ENCODE measurements at places on chromosomes 5 and 9. TPM values are rescaled to one million over a fixed set of nuclear protein-coding genes. Genes with fewer than 3 reads are reported as not detected.

DNA sequence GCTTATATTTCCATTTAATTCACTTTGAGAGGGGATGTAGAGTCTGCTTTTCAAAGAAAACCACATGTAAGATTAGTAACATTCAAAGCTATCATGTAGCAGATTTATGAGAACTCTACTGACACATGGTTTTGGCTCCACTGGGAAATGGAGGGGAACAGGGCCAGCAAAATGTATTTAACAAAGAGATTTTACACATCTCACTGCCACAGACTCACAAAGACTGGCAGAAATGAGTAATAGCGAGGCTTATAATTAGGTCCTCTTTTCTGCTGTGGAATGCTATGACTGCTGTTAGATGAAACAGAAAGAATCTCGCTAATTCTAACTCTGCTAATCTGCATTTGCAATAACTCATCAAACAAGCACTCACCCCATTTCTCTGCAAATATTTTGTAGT is 4.5 kb downstream of the DAP start:
- DNase-seq = peak; percentile 34

GRCh38 chr9:9905736-9906135 is 707.1 kb downstream of the PTPRD start:
- DNase-seq = no peak

DNA sequence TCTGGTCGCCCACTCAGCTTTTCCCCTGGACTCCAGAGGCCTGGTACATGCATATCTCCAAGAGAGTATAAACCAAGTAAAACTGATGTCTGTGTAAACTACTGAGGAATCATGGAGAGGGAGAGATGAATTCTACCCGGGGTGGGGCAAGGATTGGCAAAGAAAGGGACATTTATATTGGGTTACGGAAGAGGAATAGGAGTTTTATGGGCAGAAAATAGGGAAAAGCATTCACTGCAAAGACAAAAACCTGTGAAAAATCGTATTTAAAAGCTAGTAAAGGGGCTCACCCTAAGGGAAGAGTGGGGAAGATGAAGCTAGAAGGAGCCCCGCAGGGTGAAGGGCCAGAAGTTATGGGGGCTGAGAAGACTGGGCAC is 248.0 kb upstream of the KLF4 start:
- no peak for DNase-seq

DNA sequence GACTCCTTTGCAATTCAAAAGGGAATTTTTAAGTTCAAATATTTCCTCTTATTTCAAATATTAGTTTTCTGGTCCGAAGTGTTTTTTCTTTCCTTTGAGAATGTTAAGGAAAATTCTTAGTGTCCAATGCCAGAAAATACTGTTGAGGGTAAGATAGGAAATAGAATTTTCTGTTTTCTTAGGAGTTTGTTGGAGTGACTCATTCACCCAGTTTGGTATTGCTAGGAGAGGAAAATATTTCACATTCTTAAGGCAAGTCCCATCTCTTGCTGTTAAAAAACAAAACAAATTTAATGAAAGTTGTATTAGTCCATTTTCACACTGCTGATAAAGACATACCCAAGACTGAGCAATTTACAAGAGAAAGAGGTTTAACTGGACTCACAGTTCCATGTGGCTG is 349.2 kb upstream of the ADAMTSL1 start:
- DNase-seq = no peak

GRCh38 chr5:122844910-122845228 is 544 bp upstream of the SNX24 start:
- DNase-seq = no peak

DNA sequence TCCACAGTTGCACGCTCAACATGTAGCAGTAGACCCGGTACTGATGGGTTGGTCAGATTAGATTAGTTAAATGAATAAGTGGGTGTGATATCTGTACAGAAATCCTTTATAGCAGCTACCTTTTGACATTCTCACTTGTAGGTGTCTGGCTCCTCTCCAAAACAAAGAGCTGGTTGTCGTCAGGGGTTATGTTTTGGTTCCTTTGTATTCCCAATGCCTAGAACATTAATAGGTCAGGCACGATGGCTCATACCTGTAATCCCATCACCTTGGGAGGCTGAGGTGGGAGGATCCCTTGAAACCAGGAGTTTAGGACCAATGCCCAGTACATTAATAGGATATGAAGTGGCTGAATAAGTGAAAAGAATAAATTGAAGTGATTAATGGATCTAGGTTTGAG is 182.1 kb downstream of the SNCAIP start:
- no peak for DNase-seq

DNA sequence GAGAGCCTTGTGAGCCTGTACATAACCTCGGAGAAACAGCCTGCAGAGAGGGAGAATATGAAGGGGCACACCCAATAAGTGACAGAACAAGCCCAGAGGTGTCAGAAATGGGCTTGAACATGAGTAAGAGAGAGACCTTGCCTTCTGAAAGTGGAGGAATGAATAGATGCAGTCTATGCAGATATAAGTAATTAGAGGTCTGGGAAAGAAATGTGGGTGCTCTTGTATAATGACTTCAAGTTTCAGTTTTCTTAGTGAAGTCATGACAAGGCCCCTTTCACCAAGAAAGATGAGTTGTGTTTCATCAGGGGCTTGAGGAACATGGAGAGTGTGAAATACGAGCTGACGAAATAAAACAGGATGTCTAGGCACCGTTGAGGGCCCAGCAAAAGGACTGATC is 15.1 kb downstream of the GRAMD2B start:
- DNase-seq = no peak

DNA sequence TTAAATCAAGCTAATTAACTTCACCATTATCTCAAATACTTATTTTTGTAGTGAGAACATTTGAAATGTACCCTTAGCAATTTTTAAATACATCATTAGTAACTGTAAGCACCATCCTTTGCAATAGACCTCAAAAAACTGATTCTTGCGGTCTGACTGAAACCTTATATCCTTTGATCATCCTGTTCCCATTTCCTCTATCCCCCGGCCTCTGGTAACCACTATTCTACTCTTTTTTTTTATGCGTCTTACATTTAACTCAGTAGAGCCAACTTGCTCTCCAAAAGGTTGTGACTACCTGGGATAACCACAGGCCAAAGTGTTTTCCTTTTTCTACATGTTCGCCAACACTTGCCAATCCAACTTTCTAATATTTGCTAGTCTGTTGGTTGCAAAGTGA is 106.1 kb downstream of the IRX1 start:
- no peak for DNase-seq

- no peak for DNase-seq
These were observed 19.5 kb downstream of the RXRA start for GRCh38 chr9:134345737-134346136.

DNA sequence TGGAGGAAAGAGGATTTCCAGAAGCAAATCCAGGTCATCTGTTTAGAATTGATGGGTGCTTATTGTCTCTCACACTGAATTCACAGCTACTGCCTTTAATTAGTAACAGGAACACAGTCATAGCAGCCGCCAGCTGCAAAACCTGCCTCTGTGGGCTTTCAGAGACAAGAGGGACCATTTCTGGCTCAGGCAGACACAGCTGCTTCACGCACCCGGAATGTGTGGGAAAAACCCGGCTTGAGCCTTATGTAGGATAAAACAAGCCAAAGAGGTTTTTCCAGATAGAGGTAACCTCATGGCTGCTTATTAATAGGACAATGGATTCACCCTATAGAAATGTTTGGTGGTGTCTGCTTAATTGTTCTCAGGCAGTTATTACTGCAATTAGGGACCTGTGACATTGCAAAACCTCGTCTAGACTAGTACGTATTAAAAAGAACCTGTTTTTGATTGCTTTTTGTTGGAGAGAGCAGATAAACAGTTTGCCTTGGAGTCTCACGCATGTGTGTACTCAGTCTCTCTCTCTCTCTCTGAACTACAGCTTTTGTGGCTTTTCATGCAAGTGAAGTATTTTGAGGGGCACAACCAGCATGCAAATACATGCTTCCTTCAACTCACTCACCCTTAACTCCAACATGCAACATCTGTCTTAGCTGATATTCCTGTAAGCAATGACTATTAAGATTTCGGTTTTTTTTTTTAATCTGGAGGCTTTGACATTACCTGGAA is 302.7 kb downstream of the PLK2 start:
- DNase-seq = peak; percentile 54

DNA sequence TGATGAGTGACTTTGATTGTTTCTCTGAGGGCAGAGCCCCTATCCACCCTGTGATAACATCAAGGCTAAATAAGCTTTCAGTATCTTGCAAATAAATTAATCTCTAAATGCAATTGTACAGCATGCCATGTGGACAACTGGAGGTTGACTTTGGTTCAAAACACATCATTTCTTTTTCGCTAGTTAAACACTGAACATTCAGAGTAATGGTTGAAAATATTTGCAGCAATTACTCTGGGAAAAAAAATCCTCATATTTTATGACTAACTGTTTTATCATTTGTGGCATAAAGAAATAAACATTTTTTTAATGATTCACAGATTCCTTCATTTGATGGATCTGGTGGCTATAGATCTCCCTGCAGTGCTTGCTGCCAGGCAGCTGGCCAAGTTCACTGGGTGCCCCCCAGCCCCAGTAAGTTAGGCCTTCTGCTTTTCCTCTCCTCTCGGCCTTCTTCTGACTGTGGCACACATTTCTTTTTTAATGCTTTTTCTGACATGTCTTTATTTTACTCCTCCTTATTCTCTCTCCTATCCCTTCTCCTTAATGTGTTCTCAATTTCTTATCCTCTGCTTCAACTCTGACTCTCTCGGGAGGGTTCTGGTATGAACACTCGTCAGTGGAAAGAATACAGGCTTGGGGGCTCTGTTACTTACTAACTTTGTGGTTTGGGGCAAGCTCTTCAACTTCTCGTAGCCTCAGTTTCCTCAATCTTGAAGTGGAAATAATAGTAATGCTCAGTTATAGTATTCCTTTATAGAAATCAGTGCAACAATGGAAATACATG is 69.6 kb downstream of the ADAMTSL1 start:
- DNase-seq = no peak

DNA sequence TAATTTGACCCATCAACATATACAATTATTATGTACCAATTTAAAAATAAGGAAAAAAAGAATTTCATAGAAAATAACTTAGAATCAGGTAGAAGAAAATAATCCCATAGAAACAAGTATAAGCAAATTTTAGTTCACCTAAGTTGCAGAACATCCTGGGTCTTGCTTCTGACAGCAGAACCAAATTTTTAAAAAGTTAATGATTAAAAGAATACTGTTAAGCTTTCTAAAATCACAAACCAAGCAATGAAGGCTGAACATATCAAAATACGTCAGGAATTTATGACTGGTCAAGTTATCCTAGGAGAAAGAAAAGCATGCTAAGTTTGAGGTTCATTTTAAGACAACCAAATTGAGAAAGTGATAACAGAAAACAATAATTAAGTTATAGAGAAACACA is 650.9 kb downstream of the PTPRD start:
- DNase-seq = no peak

DNA sequence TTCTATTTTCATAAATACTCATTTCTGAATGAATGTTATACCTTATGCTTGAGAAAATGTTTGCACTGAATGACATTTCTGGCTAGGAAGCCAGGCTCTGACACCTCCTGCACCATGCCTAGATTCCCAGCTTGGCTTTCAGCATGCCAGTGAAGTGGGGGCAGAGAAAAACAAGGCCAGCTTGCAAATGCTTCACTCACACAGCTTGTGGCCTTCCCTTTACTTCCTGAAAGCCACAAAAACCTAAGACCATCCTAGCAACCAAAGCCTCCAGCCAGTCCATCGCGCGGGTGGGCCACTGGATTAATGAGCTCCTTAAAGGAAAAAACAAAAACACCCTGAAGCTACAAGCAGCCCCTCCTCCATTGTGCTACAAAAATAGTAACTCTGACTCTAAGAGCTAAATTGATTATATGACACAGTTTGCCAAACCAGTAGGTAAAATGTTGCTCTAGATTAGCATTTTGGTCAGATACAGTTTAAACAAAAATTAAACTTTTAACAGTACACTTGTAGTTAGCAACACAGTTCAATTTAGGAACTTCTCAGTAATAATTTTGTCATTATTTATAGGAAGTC is 159.9 kb downstream of the TSSK1B start:
- DNase-seq = no peak

DNA sequence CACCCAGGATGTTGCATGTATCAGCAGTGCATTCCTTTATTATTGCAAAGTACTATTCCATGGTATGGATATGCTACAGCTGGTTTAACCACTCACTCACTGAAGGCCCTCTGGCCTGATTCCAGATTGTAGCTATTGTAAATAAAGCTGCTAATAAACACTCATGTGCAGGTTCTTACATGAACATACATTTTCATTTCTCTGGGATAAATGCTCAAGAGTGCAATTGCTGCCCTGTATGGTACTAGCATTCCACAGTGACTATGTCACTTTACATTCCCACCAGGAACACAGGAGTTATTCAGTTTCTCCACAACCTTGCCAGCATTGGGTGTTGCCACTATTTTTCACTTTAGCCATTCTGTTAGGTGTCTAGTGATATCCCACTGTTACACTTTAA is 267.6 kb downstream of the SPOCK1 start:
- no peak for DNase-seq

DNA sequence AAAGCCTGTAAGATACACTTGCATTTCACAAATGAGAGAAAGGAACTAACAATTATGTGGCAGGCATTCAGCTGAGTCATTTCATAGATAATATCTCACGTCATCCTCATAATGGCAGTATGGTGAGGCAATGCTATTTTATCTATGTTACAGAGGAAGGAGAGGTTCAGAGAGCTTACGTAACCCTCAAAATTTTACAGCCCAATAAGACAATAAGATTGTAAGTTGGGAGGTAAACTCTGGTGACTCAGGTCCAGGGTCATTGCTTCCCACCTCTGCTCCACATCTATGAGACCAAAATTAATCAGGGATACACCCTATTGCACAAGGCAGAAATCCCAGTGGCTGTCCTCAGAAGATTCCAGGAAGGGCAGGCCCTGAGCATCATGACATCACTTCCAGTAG is 309.7 kb downstream of the NSG2 start:
- no peak for DNase-seq

DNA sequence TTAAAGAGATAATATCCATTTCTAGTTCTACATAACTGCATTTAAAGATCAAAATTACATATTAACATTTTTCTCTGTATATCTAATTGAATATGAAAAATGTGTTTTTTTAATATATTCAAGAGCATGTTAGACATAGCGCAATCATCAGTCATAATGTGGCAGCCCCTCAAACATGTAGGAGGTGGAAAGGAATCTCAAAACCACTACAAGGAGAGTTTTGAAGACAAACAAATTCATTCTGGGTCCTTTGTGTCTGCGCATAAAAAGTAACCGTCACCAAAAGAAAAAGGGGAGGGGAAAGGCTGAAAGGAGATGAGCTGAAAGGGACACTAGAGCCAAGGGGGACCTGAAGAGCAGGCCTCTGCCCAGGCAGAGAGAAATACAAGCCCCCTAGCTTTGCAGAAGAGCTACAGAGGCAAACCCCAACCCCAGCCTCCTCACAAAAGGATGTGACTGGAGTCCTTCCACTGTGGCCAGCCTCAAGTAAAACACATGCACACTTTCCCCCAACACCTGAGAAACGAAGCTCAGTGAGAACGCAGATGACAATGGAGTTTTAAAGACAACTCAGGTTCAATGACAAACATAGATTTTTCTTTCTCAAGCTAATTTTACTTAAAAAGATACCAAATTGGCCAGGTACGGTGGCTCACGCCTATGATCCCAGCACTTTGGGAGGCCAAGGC is 62.0 kb downstream of the MAPKAP1 start:
- DNase-seq = no peak

The FOXI1 gene
- not detected for polyA plus RNA-seq

The SREK1IP1 gene
- 42.9 TPM for polyA plus RNA-seq

The PRR16 gene
- 5.0 TPM for polyA plus RNA-seq

The GRIA1 gene
- polyA plus RNA-seq = 0.27 TPM

The LEAP2 gene
- 3.1 TPM for polyA plus RNA-seq

The BTNL9 gene
- polyA plus RNA-seq = 47.9 TPM

The CCDC180 gene
- polyA plus RNA-seq = 2.3 TPM

The RNF183 gene
- 0.24 TPM for polyA plus RNA-seq

The UBE2QL1 gene
- polyA plus RNA-seq = 0.71 TPM

The NME5 gene
- 15.7 TPM for polyA plus RNA-seq

The PHF24 gene
- 0.16 TPM for polyA plus RNA-seq
